ENCODE measurements at places on chromosomes 5 and 9.

- no peak for DNase-seq
Measured at GRCh38 chr9:125745682-125746016, 1.5 kb upstream of the PBX3 start.

- peak; percentile 83 for DNase-seq
Measured at GRCh38 chr9:135501261-135502167, 1.0 kb downstream of the MRPS2 start.

DNA sequence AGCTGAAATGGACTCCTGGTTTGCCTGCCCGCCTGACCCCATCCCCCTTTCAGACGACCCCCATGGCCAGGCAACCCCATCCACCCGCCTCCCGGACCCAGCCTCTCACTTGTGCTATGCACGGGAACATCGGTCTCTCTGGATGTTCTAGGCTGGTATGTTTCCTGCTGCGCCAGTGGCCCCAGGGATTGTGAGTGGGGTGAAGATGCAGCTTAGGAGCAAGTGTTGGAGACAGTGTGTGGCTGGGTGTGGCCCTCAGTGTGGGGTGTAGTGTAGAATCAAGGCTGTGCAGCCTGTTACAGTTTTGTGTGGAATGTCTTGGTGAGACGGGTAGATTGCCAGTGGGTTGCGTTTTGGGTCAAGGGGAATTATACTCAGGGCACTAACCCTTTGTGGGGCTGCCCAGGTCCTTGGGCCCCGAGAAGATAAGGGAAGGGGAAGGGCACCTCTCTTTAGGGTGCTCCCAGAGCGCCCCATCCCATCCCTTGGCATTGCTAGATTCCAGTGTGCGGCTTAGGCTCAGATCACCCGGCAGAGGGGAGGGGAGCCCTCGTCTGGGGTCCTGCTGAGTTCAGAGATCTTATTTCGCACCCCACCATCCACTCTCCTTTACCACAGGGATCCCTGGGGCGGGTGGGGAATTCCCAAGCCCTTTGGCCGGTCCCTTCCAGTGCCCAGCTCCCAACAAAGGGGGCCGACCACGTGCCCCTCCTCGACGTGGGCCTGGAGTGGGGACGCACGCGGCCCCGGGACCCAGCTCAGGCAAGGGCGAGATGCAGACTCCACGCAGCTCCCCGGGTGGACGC is 4.6 kb downstream of the IER5L start:
- no peak for DNase-seq

- DNase-seq, result no peak
Measured at GRCh38 chr9:93248386-93249040, 64.6 kb downstream of the WNK2 start.

DNA sequence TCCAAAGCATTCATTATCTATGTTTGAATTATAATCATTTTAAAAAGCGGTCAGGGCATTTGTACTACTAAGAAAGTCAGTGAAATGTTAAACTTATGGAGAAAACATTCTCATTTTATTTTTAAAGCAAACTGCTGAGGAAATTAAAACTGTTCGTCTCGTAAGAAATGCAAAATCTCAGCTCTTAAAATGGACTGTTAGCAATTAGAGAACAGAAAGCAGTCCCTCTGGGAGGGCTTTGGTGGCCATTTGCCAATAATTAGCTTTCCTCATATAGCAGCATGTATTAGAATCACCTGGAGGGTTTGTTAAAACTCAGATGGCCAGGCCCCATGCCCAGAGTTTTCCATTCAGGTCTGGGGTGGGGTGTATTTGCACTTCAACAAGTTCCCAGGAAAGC is 120.7 kb upstream of the RASEF start:
- DNase-seq, result no peak

DNA sequence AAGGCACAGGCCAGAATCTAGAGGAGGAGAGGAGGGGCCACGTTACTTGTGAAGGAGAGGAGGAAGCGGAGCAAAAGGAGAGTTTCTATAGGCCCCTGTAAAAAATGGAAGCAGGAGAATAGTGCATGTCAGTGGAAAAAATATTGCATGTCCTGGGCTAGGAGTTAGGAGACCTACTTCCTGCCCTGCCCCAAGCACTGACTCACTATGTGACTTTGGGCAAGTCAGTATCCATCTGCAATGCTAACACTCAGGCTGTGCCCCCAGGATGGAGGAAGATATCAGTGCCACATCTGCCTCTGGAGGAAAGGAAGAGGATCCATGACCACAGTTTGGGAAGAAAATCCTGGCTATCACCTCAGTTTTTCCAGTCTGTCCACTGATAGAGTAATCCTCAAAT is 7.0 kb downstream of the PIGO start:
- no peak for DNase-seq

DNA sequence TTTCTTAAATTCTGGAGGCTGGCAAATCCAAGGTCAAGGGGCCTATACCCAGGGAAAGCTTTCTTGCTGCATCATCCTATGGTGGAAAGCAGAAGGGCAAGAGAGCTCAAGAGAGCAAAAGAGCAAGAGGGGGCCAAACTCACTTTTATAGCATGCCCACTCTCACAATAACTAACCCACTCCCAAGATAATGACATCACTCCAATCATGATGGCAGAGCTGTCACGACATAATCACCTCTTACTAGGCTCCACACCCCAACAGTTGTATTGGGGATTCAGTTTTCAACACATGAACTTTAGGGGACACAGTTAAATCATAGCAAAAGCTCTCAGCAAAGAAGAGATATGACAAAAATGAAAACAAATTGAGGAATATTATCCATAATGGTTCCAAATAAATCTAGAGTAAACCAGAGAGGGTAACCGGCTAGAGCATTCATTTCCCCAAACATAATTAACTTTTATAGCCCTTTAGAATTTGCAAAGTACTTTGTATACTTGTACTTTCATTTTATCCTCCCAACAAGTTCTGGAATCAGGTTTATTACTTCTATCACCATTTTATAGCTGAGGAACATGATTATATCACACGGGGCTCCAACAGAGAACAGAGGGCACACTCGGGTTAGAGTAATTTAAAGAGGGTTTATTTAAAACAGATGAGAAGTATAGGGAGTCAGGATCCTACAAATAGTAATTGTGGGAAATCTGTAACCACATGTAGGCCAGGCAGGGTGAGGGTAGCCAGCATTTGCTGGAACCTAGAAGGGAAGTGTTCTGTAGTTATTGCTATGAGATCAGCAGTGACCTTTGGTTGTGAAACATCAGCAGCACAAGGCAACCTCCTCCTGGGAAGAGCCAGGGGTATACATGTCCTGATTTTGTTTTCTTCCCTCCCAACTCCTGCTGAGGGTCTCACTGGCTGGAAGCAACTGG is 7.2 kb upstream of the TARS1 start:
- DNase-seq, result no peak

DNA sequence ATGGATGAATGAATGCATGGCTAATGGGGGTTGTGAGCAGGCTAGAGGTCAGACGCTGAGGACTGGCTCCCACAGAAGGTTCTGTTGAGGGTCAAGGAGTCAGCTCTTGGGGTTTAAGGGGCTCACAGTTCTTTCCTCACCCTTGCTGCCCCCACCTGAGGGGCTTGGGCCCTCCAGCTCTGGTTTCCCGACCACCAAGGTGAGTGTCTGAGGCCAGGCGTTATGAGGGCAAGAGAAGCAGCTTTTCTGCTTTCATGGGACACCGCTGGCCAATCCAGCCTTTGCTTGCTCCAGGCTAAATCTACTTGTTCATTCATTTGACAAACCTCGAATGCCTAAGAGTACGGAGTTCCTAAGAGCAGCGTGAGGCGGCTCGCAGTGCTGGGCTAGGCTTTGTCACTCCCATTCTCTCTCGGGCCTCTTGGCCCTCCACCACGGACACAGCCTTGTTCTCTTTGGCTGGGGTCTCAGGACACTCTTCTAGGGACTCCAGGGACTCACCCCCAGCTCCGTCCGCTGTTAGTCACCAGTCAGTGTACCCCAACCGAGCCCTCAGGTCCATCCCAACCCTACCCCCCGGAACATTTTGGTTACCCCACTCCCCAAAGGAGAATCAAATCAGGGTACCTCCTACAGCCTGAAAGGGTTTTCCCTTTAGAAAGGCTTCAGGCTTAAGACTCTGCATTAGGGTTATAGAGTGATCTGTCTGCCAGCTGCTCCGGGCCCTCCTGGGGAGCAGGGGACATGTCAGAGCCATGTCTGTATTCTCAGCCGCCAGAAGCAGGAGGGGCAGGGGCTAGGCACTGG is 210.1 kb upstream of the MVB12B start:
- DNase-seq, result no peak

GRCh38 chr9:9246726-9247125 is 1366.1 kb downstream of the PTPRD start:
- DNase-seq, result no peak

DNA sequence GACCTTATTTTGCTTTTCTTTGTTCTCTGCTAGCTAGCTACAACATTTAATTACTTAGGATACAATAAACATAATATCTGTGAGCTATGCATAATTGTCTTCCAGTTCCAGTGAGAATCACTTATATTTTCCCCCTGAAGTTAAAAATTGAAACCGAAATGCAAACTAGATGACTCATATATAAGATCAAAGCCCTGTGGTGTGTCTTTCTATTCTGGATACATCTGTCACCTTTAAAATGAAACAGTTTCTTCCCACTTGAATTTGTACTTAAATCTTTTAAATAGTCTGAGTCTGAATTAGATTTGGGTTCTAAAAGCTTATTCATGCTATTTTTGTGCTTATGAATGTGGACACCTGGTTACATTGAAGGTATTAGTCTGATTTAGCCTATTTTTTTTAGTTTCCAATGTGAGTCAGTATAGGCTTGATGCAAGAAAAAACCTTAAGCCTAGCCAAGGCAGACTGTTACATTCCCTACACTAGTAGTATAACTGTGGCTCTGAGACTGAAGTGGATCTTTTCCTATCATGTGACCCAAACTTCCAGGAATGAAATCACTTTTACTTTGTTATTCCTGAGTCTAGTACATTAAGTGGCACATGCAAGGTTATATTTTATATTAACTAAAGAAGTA is 703.5 kb upstream of the RGMB start:
- DNase-seq, result no peak

- DNase-seq, result no peak
Measured at GRCh38 chr5:107925200-107925599, 254.5 kb upstream of the EFNA5 start.

- peak; percentile 4 for DNase-seq
Measured at GRCh38 chr5:124034963-124035362, 523.0 kb downstream of the CSNK1G3 start.

DNA sequence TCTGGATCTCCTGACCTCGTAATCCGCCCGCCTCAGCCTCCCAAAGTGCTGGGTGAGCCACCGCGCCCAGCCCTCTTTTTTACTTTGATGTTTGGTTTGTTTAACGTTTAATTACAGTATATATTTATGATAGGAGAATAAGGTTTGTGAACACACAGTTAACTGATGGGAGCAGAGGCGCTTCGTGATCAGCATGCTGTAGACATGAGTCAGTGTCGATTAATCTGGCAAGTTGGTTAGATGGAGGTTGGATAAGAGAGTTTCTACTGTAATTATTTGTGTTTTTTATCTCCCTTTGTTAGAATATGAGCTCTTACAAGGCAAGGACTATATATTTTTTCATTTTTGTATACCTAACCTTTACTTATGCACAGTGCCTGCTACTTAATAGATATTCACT is 14.3 kb downstream of the ATG10 start:
- no peak for DNase-seq

DNA sequence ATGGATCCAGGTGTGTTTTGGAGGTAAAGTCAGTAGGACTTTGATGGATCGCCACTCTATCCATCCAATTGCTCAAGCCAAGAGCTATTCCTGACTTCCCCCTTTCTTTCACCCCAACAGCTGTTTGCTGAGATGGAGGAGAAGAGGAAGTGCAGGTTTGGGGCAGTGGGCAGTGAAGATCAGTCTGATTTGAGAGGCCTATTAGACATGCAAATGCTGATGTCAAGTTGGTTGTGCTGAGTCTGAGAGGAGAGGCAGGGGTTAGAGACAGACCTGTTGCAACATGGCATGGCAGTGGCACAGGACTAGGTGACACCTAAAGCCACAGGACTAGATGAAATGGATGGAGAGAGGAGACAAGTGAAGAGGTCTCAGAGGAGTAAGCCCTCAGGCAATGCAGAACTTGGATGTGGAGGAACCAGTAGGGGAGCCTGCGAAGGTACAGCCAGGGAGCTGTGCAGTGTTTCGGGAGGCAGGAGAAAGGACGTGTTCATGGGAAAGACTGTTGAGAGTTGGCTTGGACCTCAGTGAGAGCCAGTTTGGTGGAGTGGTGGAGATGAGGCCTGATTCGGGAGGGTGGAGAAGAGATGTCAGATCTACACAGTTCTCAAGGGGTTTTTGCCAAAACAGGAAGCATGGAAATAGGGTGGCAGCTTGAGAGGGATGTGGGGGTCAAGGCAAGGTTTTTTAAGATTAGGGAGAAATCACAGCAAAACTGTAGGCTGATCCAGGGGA is 175.0 kb downstream of the MACROH2A1 start:
- DNase-seq, result no peak

DNA sequence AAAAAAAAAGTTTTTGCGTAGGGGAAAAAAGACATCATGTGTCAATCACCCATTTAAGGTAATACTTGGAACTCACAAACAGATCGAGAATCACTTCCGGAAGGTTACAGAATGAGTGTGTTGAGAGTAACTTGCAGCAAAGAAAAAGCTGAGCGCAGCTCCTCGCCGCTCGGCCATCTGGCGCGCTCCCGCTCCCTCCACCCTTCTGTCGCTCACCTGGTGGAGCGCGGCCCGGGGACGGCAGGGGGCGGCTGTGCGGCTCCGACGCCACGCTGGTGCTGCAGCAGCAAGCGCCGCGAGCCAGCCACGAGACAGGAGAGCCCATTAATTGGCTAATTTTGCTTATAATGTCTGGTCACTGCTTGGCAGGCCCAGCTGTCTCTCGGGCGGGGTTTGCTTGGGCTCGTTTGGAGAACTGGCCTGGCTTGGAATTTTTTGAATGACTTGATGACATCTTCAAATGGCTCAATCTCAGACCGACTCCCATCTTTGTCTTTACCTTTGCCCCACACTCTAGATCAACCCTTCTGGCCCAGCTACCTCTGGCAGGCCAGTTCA is 601.8 kb downstream of the CCDC171 start:
- no peak for DNase-seq

GRCh38 chr9:69034071-69034470 is 1.5 kb upstream of the FXN start:
- DNase-seq, result no peak

DNA sequence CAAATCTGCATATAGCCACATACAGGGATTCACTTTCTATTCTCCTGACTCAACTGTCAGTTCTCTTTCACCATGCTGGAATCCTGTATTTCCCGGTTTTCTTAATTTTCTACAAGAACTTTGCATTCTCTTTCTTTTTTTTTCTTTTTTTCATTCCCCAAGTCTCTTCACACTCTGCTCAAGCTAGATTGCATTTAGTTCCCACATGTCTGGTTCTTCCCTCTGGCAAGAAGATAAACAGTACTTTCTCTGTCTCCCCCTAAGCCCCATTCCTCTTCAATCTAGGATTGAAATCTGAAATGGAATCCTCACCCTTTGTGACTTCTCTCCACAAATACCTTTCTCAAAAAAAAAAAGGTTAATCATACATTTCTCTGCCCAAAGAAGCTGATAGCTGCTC is 64.2 kb upstream of the SLC12A2 start:
- DNase-seq, result no peak

- peak; percentile 43 for DNase-seq
Measured at GRCh38 chr9:72363908-72364678, 915 bp downstream of the ZFAND5 start.
